ENCODE measurements at places on chromosomes 1 and 21. TPM values are rescaled to one million over a fixed set of nuclear protein-coding genes. Genes with fewer than 3 reads are reported as not detected.

DNA sequence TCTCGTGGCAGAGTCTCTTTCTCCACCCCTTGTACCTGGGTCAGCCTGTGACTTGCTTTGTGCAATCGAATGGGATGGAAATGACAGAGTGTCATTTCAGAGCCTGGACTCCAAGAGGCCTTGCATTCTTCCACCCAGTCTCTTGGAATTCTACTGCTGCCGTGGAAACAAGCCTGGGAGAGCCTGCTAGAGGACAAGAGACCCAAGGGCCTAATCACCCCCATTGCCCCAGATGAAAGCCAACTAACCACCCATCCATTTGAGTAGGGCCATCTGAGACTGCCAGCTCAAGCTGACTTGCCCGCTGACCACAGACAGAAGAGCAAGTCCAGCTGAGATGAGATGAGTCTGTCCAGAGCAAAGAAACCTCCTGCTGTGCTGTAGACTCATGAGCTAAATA lies 201.6 kb downstream of the PTPRU start:
- H3K36me3 ChIP-seq, result no peaks in the 10 kb centered on the region
- H3K4me3 ChIP-seq, result no peak overlapping the region

GRCh38 chr1:186763107-186763506 lies 65.6 kb upstream of the PLA2G4A start:
- no peak overlapping the region for H3K27ac ChIP-seq
- no peak overlapping the region for H3K4me3 ChIP-seq
- no peaks in the 10 kb centered on the region for H3K27me3 ChIP-seq
- no peaks in the 10 kb centered on the region for H3K36me3 ChIP-seq

- H3K27ac ChIP-seq, result no peak overlapping the region
- H3K36me3 ChIP-seq, result no peaks in the 10 kb centered on the region
- no peaks in the 10 kb centered on the region for H3K27me3 ChIP-seq
- DNase-seq, result no peak
These were observed 65.7 kb downstream of the MAP3K21 start for GRCh38 chr1:233393084-233393840.

- H3K27me3 ChIP-seq, result no peaks in the 10 kb centered on the region
- H3K4me1 ChIP-seq, result no peaks in the 10 kb centered on the region
- DNase-seq, result no peak
These were observed 76.3 kb downstream of the NEK7 start for GRCh38 chr1:198232940-198233675.

Gene AMY1A
- not detected for total RNA-seq

Gene ABCA4
- total RNA-seq, result not detected

- H3K4me3 ChIP-seq, result no peak overlapping the region
- H3K27me3 ChIP-seq, result no peaks in the 10 kb centered on the region
These were observed 31.3 kb downstream of the SMAP2 start for GRCh38 chr1:40404670-40405462.

Gene ACKR1
- 0.58 TPM for total RNA-seq

- no peaks in the 10 kb centered on the region for H3K4me1 ChIP-seq
- DNase-seq, result no peak
These were observed 41.3 kb upstream of the KCNE1 start for GRCh38 chr21:34553151-34553952.

Gene DIO1
- total RNA-seq, result not detected

All from K562 (cell line).